ENCODE measurements at places on chromosomes 12 and 14. TPM values are rescaled to one million over a fixed set of nuclear protein-coding genes. Genes with fewer than 3 reads are reported as not detected.

GRCh38 chr12:38662829-38663228 lies 242.6 kb downstream of the CPNE8 start:
- H3K36me3 ChIP-seq: no peaks in the 10 kb centered on the region
- no peak overlapping the region for H3K4me3 ChIP-seq
- H3K27ac ChIP-seq: no peak overlapping the region
- no peak for DNase-seq
- no peaks in the 10 kb centered on the region for H3K4me1 ChIP-seq
- H3K27me3 ChIP-seq: no peaks in the 10 kb centered on the region

AQP6 gene
- not detected for total RNA-seq

DNA sequence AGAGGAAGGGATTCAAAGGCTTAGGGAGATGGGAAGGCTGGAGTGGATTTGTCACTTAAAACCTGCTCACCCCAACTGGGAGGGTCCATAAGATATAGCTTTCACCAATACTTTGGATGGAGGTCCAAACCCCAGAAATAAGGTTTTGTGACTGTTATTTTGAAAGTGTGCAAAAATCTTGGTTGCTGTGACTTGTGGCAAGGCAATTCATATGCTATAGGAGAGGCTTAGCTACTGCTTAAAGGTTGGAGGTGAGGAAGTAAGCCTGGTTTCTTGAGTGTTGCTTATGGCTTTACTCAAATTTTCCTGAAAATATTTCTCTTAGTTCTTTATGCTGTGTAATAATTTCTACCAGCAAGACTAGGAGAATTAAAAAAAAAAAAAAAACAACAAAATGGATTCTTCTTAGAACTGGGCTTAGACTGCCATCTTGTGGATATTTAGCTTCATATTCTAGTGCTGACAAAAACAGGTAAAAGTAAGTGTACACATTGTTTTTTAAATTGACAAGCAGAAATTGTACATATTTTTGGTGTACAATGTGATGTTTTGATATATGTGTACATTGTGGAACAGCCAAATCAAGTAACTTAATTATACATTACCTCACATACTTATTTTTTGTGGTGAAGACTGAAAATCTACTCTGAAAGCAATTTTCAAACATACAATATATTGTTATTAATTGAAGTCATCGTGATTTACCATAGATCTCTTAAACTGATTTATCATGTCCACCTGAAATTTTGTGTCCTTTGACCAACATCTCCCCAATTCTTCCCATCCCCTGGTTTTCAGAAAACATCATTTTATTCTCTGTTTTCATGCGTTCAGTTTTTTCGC lies 23.0 kb downstream of the PDE6H start:
- DNase-seq: no peak
- H3K27ac ChIP-seq: no peak overlapping the region
- H3K27me3 ChIP-seq: peaks cover 27% of the 10 kb centered on the region
- H3K36me3 ChIP-seq: no peaks in the 10 kb centered on the region
- no peak overlapping the region for H3K4me3 ChIP-seq

GRCh38 chr14:68787092-68787992 lies 5.5 kb downstream of the ZFP36L1 start:
- DNase-seq: no peak
- H3K27me3 ChIP-seq: no peaks in the 10 kb centered on the region
- peak overlapping the region; percentile 88 for H3K27ac ChIP-seq

CSRNP2 gene
- total RNA-seq: 28.6 TPM

ADAM21 gene
- total RNA-seq: not detected

- H3K4me3 ChIP-seq: no peak overlapping the region
- DNase-seq: no peak
- no peak overlapping the region for H3K27ac ChIP-seq
These were observed 48.2 kb upstream of the DAAM1 start for GRCh38 chr14:59140106-59140843.

DNA sequence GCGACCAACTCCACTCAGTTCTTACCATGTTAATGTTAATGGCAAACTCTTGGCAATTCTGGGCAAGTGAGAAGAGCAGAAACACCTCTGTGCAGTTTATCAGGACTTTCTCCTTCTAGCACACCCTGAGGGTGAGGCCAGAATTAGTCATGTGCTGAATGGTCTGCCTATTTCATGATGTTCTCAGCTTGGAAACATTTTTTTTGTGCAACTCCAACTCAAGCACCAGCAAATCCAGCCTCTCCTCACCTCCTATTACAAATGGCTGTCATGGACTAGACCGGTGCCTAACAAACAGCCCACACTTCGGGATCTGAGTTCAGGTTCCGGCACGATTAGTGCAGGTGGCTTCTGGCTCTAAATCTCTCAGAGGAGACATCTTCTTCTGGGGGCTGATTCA lies 246.0 kb downstream of the ZFP36L1 start:
- H3K36me3 ChIP-seq: no peaks in the 10 kb centered on the region
- DNase-seq: no peak
- peaks cover 4% of the 10 kb centered on the region for H3K27me3 ChIP-seq
- H3K4me3 ChIP-seq: no peak overlapping the region
- no peaks in the 10 kb centered on the region for H3K4me1 ChIP-seq

- no peak overlapping the region for H3K4me3 ChIP-seq
- H3K27me3 ChIP-seq: no peaks in the 10 kb centered on the region
- no peak for DNase-seq
- H3K4me1 ChIP-seq: no peaks in the 10 kb centered on the region
These were observed 232.8 kb downstream of the MSRB3 start for GRCh38 chr12:65511134-65511834.

GRCh38 chr14:64983439-64984310 lies 3.0 kb upstream of the FNTB start:
- peak overlapping the region; percentile 41 for H3K4me3 ChIP-seq
- peaks cover 29% of the 10 kb centered on the region for H3K27me3 ChIP-seq
- H3K27ac ChIP-seq: no peak overlapping the region
- H3K4me1 ChIP-seq: peaks cover 26% of the 10 kb centered on the region
- no peak for DNase-seq
- H3K36me3 ChIP-seq: peaks cover under 1% of the 10 kb centered on the region

GRCh38 chr14:44732144-44732543 lies 225.1 kb upstream of the FSCB start:
- H3K36me3 ChIP-seq: no peaks in the 10 kb centered on the region
- H3K4me1 ChIP-seq: no peaks in the 10 kb centered on the region
- no peak overlapping the region for H3K4me3 ChIP-seq
- DNase-seq: no peak
- no peak overlapping the region for H3K27ac ChIP-seq

- no peaks in the 10 kb centered on the region for H3K4me1 ChIP-seq
- no peak for DNase-seq
- no peak overlapping the region for H3K27ac ChIP-seq
- no peaks in the 10 kb centered on the region for H3K36me3 ChIP-seq
- no peak overlapping the region for H3K4me3 ChIP-seq
- peaks cover 6% of the 10 kb centered on the region for H3K27me3 ChIP-seq
These were observed 78.4 kb downstream of the FRMD6 start for GRCh38 chr14:51730098-51730497.

DNA sequence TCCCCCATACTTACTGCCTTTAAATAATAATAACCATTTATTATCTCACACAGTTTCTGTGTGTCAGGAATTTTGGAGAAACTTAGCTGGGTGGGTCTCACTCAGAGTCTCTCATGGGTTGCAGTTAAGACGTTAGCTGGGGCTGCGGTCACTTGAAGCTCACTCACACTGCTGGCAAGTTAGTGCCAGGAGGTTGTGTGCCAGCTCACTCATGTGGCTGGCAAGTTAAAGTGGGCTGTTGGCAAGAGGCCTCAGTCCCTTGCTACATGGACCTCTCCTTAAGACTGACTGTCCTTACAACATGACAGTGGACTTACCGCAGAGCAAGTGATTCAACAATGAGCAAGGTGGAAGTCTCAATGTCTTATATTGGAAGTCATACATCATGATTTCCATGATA lies 61.3 kb upstream of the AVPR1A start:
- no peaks in the 10 kb centered on the region for H3K36me3 ChIP-seq
- no peaks in the 10 kb centered on the region for H3K4me1 ChIP-seq
- DNase-seq: no peak
- peaks cover 2% of the 10 kb centered on the region for H3K27me3 ChIP-seq
- no peak overlapping the region for H3K27ac ChIP-seq

CD4 gene
- 311 TPM for total RNA-seq

GRCh38 chr12:88706286-88706685 lies 126.0 kb upstream of the KITLG start:
- no peaks in the 10 kb centered on the region for H3K4me1 ChIP-seq
- DNase-seq: no peak
- H3K27ac ChIP-seq: no peak overlapping the region
- no peak overlapping the region for H3K4me3 ChIP-seq
- H3K36me3 ChIP-seq: no peaks in the 10 kb centered on the region

- no peaks in the 10 kb centered on the region for H3K36me3 ChIP-seq
- DNase-seq: no peak
- no peaks in the 10 kb centered on the region for H3K4me1 ChIP-seq
- no peak overlapping the region for H3K4me3 ChIP-seq
- no peak overlapping the region for H3K27ac ChIP-seq
- no peaks in the 10 kb centered on the region for H3K27me3 ChIP-seq
These were observed 68.2 kb downstream of the TMTC2 start for GRCh38 chr12:82754856-82755255.

DNA sequence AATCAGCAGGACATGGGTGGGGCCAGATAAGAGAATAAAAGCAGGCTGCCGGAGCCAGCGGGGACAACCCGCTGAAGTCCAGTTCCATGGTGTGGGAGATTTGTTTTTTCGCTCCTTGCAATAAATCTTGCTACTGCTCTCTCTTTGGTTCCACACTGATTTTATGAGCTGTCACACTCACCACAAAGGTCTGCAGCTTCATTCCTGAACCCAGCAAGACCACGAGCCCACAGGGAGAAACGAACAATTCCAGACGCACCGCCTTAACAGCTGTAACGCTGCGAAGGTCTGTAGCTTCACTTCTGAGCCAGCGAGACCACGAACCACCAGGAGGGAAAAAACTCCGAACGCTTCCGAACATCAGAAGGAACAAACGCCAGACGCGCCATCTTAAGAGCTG lies 2.8 kb upstream of the CNIH1 start:
- H3K4me3 ChIP-seq: no peak overlapping the region
- H3K27me3 ChIP-seq: peaks cover 10% of the 10 kb centered on the region
- H3K4me1 ChIP-seq: peaks cover 27% of the 10 kb centered on the region
- no peak for DNase-seq
- peaks cover 8% of the 10 kb centered on the region for H3K36me3 ChIP-seq

- H3K4me3 ChIP-seq: no peak overlapping the region
- H3K4me1 ChIP-seq: no peaks in the 10 kb centered on the region
- no peaks in the 10 kb centered on the region for H3K36me3 ChIP-seq
- no peak for DNase-seq
- no peak overlapping the region for H3K27ac ChIP-seq
These were observed 17.2 kb upstream of the HECTD1 start for GRCh38 chr14:31224808-31225207.

SLCO1A2 gene
- total RNA-seq: not detected

DNA sequence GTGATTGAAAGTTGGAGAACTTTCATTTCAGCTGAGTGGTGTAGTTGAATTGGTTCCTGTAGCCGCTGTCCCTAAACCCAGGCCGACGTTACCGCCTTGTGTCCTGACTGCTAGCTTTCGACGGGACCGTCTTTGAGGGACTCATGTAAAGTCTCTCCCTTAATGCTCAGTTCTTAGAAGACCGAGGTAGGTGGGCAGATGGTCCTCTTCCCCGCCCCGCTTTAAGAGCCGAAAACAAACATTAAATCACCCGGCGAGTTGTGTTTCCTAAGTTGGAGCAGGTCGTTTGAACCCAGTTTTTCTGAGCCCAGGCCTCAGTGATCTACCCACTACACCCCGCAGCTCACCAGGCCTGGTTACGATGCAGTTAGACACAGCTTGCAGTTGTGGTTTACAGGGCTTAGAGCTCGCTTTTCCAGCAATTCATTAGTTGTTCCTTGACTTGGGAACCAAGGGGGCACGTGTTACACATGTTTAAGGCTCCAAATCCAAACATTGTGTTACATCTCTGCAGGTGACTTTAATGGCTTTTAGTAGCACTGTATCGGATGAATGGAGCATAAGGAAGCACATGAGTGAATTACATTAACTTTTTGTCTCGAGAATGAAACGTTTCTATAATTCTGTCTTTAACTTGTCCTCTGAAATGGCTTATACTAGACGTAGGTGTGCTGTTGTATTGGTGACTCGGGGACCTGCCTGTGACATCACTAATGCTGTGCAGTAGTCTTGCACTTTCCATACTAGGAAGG lies 790 bp downstream of the NEDD1 start:
- DNase-seq: peak; percentile 9
- peaks cover 3% of the 10 kb centered on the region for H3K27me3 ChIP-seq
- H3K27ac ChIP-seq: peak overlapping the region; percentile 94
- peaks cover 25% of the 10 kb centered on the region for H3K36me3 ChIP-seq
- H3K4me1 ChIP-seq: peaks cover 51% of the 10 kb centered on the region
- H3K4me3 ChIP-seq: peak overlapping the region; percentile 88

NFATC4 gene
- not detected for total RNA-seq
